ENCODE measurements at places on chromosomes 6 and 20. TPM values are rescaled to one million over a fixed set of nuclear protein-coding genes. Genes with fewer than 3 reads are reported as not detected.

DNA sequence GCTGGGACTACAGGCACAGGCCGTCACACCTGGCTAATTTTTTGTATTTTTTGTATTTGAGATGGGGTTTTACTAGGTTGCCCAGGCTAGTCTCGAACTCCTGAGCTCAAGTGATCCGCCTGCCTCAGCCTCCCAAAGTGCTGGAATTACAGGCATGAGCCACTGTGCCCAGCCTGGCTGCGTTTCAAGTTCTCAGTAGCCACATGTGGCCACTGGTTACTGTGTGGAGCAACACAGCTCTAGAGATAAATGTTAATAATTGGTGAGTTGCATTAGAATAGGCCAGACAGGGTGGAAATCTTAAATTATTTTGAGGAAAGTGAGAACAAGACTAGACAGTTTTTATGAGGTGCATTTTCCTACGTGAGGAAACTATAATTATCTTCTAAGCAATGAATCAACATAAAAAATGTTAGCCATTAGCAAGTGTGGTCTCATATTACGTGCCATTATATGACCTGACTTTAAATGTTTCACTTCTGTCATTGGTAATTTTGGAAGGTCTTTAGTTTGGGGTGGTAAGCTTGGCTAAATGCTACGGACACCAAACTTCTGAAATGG is 129.6 kb downstream of the PLEKHG1 start:
- DNase-seq, result no peak

GRCh38 chr6:39333644-39334438 is 11.3 kb upstream of the KCNK16 start:
- DNase-seq, result no peak

DNA sequence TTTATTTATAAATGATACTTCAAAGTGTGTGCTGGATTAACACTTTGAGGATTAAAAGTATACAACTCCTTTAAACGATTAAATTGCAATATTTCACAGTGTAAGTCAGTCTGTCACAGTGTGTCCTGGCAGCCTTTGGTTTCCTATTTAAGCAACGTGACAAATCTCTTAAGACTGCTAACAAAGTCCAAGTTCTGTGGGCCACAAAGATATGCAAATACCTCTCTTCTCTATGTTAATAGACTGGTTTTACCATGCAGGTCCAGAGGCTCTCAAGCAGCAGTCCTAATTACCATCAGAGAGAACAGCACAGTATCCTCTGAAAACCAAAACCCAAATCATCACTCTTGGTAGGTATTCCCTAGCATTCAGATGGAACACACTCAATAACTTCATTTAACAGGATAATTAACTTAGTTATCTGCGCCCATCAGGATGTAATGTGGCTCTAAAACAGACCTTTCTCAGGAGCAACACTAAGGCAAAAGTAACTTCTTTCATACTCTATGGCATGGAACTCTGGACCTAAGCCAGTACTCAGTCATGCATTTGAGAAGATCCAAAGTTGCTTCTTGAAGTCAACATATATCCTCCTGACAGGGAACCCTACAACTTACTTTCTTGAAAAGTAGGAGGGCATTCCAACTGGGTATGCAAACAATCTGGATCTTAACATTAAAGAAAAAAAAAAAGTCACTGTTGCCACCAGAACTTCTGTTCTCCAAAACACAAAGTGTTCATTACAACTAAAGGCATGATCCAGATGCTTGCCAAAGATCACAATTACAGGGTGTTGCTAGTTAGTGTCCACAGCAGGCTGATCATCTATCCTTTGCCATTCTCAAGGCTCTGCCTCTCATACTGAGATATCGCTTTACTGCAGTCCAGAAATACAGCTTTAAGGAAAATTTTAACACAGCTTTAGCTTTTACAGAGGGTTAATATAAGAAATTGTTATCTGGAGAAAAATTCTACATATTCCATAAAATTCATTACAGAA is 53.2 kb downstream of the MAN1A1 start:
- DNase-seq, result no peak

SMOC2 gene
- 0.42 TPM for total RNA-seq

DNA sequence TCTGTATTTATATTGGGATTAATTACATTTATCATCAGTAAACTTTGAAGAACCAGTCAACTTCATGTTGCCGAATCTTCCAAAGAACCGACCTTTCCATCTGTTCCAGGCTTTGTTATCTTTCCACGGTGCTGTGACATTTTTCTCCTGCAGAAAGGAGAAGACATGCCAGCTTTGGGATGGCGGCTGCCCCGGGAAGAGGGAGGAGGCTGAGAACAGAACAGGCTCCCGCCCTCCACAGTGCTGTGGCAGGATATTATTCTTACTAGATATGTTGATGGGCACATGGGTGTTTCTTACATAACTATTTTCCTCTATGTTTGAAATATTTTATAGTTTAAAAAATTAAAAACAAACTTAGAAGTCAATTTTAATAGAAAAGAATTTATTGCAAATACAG is 44.9 kb downstream of the GINS1 start:
- no peak for DNase-seq

DNA sequence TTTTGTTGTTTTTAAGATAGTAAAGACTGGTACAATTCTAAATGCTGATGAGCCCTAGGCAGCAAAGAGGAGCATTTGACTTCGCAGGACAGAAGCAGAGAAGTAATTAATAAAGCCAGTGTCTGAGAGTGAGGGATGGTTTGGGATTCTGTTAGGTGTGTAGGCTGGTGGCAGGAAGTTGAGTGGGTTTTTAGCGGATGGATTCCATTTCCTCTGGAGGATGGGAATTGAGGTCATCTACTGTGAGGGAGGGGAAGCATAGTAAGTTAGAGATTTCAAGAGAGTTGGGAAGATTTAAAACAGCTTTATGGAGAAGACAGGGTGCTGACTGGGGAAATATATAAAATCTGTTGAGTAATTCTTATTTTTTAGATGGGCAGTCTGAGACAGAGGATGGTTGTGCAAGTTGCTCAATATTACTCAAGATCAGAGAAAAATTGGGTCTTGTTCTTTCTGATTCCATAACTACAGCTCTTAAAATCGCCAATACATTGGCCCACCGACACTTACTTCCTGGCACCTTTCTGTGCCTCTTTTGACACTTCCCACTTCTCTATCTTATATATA is 48.8 kb downstream of the PRL start:
- DNase-seq, result no peak

DNA sequence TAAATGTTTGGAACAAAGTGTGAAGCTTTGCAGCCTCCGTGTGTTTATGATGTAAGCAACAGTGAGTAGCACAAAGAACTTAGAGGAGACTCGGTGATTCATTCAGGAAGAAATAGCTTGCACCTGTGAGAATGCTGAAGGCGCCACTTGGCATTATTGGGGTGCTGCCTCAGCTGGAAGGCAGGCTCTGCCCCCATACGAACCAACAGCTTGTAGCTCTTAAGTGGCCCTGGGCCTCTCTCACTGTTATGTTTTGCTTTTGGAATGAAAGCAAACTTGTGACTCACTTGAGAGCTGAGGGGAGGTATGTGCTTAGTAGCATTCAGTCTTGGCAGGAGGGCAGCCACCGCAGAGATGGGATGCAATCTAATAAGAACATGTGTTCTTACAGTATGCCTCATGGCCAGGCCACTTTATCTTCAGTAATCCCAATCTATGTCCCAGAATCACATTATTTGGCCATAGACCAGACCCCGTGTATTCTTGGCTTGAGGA is 310.7 kb downstream of the EYA4 start:
- DNase-seq, result no peak

DNA sequence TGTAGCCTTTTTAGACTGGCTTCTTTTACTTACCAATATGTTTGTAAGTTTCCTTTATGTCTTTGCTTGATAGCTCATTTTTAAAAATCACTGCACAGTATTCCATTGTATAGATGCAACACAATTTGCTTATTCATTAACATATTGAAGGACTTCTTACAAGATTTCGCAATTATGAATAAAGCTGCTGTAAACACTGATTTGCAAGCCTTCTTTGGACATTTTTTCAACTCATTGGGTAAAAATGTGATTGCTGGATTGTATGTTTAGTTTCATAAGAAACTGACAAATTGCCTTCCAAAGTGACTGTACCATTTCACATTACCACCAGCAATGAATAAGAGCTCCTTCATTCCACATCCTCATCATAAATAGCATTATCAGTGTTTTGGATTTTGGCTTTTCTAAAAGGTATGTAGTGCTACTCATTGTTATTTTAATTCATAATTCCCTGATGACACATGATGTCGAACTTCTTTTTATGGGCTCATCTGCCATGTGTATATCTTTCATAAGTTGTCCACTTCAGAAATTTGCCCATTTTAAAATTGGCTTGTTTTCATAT is 80.7 kb downstream of the TFAP2B start:
- DNase-seq, result no peak

DNA sequence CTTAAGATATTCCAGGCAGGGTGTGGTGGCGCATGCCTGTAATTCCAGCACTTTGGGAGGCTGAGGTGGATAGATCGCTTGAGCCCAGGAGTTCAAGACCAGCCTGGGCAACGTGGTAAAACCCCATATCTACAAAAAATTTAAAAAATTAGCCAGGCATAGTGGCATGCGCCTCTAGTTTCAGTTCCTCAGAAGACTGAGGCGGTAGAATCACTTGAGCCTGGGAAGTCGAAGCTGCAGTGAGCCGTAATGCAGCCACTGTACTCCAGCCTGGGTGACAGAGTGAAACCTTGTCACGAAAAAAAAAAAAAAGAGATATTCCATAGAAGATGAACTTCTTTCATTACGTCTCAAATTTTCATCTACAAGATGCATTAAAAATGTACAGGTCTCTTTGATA is 46.7 kb upstream of the ISM1 start:
- no peak for DNase-seq

GRCh38 chr6:116468293-116468692 is 7.1 kb downstream of the CALHM6 start:
- DNase-seq, result no peak

MAP7 gene
- 35.5 TPM for total RNA-seq

EBF4 gene
- total RNA-seq, result 11.4 TPM

- no peak for DNase-seq
These were observed 127.9 kb upstream of the EDN1 start for GRCh38 chr6:12162213-12162612.

CCM2L gene
- 1.4 TPM for total RNA-seq

SLC23A2 gene
- 16.3 TPM for total RNA-seq

GRCh38 chr20:63023936-63024571 is 17.3 kb upstream of the BHLHE23 start:
- no peak for DNase-seq

ISM1 gene
- total RNA-seq, result 0.37 TPM

GRCh38 chr6:47308552-47309290 is 984 bp downstream of the TNFRSF21 start:
- no peak for DNase-seq

GRCh38 chr6:89452281-89452680 is 19.3 kb downstream of the ANKRD6 start:
- no peak for DNase-seq

B3GALT4 gene
- 1.9 TPM for total RNA-seq

- DNase-seq, result no peak
These were observed 10.3 kb downstream of the SLC2A4RG start for GRCh38 chr20:63749597-63750508.

PREX1 gene
- 6.1 TPM for total RNA-seq

DNA sequence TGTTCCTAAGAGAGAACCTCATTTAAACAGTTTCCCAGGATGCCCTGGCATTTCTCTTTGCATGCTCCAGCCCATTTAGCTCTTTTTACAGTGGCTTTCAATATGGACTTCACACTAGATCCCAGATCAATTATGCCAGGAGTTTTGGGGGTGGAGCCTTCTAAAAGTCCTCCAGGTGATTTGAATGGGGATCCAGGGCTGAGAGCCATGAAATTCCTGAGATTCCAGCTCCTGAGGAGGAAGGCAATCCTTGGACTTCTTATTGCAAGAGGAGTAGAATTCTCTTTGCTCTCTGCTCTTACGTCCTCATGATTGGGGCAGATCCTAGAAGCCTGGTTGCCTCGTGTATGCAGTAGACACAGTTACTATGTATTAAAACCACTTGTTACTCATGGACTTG is 184.2 kb downstream of the DHX35 start:
- no peak for DNase-seq

DNA sequence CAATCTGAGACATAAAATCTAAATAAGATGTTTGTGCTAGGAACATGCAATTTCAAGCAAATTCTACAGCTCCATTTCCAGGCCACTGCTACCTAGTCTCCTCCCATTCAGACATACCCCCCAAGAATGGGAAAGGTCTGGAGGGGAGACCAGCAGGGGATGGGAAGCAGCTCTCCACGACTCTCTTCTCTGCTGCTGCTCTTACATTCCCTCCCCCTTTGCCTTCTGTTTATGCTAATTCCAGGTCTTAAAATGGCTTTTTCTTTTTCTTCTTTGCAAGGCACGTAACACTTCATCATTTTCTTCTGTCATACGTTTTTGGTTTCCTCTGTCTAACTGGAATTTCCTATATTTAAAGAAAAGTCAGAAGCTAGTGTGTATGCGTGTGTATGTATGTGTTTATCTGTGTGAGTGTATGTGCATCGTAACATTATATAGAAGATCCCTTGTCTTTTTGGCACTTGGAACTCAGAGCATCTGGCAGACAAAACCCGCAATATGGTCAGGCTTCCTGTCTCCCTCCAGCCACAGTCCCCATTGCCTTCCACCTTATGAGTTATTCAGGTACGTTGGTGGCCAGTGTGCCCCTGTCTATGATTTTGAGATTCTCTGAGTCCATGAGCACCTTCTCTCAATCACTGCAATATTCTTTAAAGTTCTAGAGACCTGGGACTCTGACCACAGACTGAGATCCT is 493.7 kb downstream of the BTBD3 start:
- DNase-seq, result no peak

SAMD10 gene
- total RNA-seq, result 4.2 TPM

GRCh38 chr6:25417046-25417605 is 138.0 kb downstream of the CARMIL1 start:
- no peak for DNase-seq

EYS gene
- not detected for total RNA-seq

SH3BGRL2 gene
- 5.2 TPM for total RNA-seq

GRCh38 chr6:34068462-34069044 is 77.3 kb downstream of the GRM4 start:
- no peak for DNase-seq

DNA sequence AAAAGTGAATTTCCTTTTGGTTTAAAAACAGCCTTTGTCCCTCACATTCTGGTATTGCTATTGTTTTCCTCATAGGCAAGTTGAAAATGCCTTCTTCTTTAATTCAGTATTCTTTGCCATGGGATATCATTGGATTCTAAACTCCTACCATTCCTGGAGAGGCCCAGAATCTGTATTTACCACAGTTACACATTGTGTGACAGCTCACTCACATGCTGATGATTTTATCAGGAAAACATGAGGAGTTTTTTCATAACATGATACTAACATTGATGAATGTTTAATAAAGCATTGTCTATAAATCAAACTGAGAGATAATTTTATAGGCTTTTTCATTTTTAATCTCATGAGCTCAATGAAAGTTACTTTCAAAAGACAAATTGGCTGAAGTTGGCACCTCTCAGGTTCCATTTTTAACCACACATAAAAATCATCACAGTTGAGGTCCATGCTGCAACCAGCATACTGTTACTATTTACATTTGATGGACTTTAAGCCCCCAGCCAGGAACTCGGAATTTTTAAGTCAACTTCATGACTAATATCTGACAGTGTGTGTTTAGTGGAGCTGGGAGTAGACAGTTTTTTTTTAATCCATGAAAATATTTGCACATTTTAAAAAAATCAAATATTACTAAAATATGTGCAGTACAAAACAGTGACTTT is 82.8 kb downstream of the FAM83B start:
- DNase-seq, result no peak

Data from HCT116 (cell line).